ENCODE measurements at places on chromosomes 3 and 15. TPM values are rescaled to one million over a fixed set of nuclear protein-coding genes. Genes with fewer than 3 reads are reported as not detected.
A peak's percentile ranks its signal among the peaks of the same experiment; 100 is the strongest.

Gene FILIP1L
- not detected for total RNA-seq

Gene PP2D1
- total RNA-seq = not detected

- DNase-seq = no peak
Observed at GRCh38 chr3:175410251-175410650, 551.1 kb downstream of the NAALADL2 start.

DNA sequence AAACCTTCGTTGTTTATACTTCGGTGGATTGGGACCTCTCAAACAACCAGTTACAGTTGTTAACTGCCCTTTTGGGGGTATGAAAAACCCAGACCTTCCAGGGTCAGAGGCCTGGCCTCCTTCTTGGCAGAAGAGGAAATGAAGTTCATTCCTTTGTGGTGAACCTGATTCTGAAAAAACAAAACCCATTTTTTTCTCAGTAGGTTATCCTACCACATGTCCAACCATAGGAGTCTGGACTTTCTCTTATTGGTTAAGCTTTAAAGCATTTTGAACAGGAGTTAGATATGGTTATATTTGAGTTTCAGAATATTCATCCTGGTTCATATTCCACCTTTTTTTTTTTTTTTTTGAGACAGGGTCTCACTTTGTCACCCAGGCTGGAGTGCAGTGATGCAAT, 7.2 kb upstream of the LACTB start:
- no peak for DNase-seq

- no peak for DNase-seq
Observed at GRCh38 chr15:58393241-58393662, 38.5 kb upstream of the LIPC start.

GRCh38 chr3:61186030-61186429, 65.2 kb downstream of the FHIT start:
- no peak for DNase-seq

Gene ITIH1
- total RNA-seq = not detected

DNA sequence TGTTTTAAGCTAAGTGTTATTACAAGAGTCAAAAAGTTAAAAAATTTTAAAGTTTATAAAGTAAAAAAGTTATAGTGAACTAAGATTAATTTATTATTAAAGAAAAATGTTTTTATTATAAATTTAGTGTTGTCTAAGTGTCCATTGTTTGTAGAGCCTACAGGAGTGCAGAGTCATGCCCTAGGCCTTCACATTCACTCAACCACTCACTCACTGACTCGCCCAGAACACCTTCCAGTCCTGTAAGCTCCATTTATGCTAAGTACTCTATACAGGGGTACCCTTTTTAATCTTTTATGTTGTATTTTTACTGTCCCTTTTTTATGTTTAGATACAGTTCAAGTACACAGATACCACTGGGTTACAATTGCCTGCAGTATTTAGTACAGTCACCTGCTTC, 37.2 kb downstream of the EEFSEC start:
- DNase-seq = no peak

- no peak for DNase-seq
Observed at GRCh38 chr15:27707257-27707656, 391.9 kb downstream of the OCA2 start.

DNA sequence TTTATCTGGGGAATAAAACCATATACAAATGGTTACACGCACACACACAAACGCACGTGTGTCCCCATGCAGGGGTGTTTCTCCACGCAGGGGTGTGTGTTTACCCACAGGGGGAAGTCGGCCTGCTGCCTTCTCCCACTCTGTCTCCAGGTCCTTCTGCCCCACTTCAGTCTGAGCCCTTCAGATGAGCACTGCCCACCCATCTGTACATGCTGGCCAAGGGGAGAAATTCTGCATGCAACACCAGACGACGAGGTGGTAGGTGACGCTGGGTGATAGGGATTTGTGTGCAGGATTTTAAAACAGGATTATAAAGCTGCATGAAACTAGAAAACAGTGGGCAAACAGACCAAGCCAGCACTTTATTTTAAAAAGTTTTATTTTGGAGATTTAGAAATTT, 122.5 kb downstream of the TJP1 start:
- DNase-seq = no peak

DNA sequence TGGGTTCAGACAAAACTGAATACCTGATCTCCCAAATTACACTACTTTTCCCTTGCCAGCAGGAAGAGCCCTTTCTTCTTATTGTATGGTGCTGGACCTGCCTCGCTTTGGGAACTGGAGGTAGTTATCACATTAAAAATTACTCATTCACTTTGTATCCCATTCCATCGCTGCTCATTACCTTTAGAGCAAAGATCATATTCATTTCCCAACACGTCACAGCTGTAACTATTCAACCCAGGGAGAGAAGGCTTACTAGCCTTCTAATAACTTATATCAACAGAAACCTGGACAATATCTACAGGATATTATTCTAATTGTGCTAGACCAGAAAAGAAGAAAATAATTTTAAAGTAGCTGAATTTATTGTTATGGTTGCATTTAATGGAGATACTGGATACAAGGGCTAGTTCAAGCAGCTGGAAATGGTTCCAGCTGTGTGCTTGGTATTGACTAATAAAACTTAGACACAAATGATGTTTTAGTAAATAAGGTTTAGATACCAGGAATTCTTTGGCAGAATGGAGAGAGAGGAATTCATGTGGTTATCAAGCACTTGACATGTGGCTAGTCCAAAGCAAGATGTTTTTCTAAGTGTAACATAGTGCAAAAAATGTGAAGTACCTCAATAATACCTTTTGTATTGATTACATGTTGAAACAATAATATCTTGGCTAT, 656.3 kb downstream of the ROBO1 start:
- DNase-seq = no peak

DNA sequence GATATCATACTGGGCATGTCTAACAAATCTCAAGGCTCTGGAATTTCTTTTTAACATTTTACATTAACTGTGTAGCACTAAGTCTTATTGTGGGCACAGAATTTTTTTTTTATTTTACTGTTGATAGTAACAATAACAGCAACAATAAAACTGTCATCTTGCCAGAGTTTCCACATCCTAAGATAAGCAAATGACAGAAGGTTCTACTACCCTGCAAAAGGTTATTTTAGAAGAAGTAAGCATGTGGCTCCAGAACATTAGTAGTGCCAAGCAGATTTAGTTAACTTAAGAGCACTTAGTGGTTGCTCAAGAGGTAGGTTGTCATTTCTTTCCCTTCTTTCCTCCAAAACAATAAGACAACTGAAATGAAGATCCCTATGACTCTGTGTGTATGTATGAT, 743.0 kb upstream of the CBLB start:
- no peak for DNase-seq

Gene CYP8B1
- total RNA-seq = not detected

Gene NANOGP8
- total RNA-seq = not detected

DNA sequence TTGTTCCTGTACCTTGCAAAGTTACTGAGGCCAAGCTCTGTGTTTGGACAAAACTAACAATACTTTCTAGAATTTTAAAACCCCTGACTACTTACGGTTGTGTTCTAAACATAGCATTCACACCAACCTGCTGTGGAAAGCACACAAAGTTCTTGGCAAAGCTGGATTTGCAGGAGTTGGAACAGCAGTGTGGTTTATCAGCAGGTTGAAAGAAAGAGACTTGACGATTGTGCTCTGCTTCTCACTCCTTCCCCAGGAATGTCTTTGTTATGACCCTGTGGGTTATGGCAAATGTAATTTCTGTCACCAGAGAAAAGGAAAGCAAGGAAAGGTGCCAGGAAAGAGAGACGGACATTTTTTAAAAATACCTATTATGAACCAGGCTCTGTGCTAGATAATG, 165.5 kb upstream of the TGFBR2 start:
- DNase-seq = no peak

- DNase-seq = no peak
Observed at GRCh38 chr15:95944193-95944592, 386.3 kb upstream of the NR2F2 start.

- DNase-seq = no peak
Observed at GRCh38 chr3:61561374-61562041, at the start of gene PTPRG. TSS of gene PTPRG (plus strand) at chr3:61561571. CDS start at chr3:61562288, 717 bp downstream.

- DNase-seq = no peak
Observed at GRCh38 chr15:47412802-47413201, 304.5 kb upstream of the SEMA6D start.

Gene EOMES
- 4.6 TPM for total RNA-seq

Gene PLA1A
- total RNA-seq = not detected

- DNase-seq = no peak
Observed at GRCh38 chr3:70744536-70744935, 432.1 kb upstream of the MDFIC2 start.

GRCh38 chr3:51938780-51939425, 2.8 kb downstream of the RRP9 start:
- DNase-seq = no peak

DNA sequence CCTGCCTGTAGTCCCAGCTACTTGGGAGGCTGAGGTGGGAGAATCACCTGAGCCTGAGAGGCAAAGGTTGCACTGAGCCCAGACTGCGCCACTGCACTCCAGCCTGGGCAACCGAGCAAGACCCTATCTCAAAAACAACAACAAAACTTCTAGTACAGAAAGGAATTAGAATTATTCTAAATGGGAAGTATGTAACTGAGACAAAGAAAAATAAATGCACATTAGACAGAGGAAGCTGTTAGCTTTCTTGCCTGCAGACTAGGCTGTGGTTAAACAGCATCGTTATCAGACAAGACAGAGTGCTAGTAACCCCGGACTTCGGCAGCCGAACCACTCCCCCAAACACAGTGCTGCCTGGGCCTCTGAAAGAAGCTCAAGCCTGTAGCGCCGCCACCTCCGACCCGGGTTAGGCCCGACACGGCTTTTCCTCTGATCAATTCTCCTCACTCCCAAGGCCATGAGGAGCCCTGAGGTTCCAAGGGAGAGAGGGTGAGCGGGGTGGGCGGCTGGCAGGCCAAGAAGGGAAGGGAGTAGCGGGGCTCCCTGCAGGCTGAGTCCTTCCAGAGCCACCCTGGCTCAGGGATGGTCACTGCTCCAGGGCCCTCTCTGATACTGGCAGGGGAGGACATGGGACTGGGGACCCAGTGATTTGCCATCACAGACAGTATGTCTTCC, 44.8 kb upstream of the MUC4 start:
- no peak for DNase-seq

Gene GDPGP1
- total RNA-seq = 12.0 TPM

Gene SHC4
- total RNA-seq = not detected

GRCh38 chr3:186150041-186150830, 41.3 kb upstream of the ETV5 start:
- DNase-seq = no peak

GRCh38 chr15:35929740-35930444, 383.9 kb upstream of the DPH6 start:
- no peak for DNase-seq

Gene CTXND1
- not detected for total RNA-seq

GRCh38 chr3:87004883-87005282, 13.9 kb upstream of the VGLL3 start:
- DNase-seq = no peak

Gene SPINT1
- total RNA-seq = 0.80 TPM

Gene CPNE9
- 0.55 TPM for total RNA-seq

Gene CASR
- total RNA-seq = not detected

DNA sequence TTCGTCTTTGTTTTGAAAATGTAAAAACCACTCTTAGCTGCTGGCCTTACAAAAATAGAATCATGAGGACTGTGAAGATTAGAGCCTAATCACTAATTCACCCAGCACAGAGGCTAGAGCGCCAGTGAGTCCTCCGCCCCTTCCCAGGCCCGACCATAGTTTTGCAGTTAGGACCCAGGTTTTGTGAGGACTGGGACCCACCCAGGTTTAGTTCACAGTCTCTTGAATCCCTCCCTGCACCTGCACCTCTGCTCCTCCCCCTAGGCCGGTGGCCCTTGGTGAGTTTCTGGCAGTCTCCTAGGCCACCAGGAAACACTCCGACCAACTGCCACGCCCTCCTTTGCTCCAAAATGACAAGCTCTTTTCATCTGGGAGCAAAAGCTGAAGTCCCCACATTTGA, 136.0 kb upstream of the CCDC54 start:
- DNase-seq = peak; percentile 15

DNA sequence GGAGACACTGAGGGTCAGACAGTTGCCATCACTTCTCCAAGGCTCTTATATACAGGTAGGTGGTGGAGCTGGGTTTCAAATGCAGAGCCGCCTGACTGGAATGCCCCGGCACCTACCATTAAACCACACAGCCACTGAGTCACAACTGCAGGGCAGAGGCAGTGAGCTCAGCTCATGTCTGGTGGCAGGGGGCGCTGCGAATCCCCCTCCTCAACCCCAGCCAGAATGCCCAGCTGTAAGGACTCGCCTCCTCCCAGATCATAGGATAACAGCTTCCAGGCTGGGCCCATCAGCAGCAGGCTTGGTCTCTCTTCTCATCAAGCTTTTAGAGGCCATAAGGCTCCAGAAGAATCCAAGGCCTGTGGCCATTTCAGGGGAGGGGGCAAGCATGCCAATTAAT, 26.4 kb downstream of the ADCY5 start:
- DNase-seq = no peak

DNA sequence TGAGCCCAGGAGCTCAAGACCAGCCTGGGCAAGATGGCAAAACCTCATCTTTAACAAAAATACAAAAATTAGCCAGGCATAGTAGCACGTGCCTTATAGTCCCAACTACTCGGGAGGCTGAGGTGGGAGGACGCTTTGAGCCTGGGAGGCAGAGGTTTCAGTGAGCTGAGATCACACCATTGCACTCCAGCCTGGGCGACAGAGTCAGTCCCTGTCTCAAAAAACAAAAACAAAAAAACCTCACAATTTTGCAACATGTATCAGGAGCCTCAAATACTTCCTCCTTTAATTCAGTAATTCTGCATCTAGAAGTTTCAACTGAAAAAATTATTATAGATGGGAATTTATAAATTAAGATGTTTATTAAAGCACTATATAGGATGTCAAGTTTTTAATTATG, 1.1 kb downstream of the MRPL47 start:
- DNase-seq = no peak

GRCh38 chr15:97861529-97862260, 98.8 kb upstream of the ARRDC4 start:
- DNase-seq = no peak

Gene NRROS
- total RNA-seq = 4.1 TPM

DNA sequence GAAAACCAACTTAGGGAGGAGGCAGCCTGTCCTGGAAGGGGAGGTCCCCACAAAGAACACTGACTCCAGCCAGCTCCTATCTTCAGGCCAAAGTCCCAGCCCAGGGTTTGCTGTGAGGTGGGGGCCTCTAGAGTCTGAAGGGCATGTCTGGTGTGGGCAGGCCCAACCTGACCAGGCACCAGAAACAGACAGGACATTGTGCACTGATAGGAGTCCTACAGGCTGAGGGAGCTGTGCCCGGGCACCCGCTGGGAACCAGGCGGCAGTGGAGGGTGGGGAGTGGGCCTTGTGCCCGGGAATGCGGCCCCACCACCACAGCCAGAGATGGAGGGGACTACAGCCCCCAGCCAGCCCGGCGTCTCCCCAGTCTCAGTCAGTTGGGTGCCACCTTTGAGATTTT, 161.4 kb downstream of the WNT7A start:
- DNase-seq = no peak

Gene ERICH6
- not detected for total RNA-seq

Gene SLC26A6
- total RNA-seq = 28.6 TPM

DNA sequence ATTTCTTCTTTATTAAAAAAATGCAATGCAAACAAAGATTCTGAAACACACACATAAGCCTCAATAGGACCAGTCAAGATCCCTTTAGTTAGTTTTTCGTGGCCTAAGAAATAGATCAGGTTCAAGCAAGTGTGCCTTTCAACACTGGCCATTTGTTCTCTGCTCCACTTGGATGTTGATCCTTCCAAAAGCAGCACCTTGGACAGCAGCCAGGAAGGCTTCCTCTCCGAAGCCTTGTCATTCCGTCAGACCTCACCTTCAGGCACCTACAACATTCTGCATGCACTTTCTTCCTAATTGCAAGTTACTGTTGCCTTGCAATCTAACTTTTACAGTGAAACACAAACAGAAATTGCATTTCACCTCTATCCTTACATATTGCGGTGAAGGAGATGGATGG, 155.9 kb upstream of the FEZF2 start:
- no peak for DNase-seq
